HCT116 (cell line): ENCODE measurements at places on chromosomes 11 and 22.

DNA sequence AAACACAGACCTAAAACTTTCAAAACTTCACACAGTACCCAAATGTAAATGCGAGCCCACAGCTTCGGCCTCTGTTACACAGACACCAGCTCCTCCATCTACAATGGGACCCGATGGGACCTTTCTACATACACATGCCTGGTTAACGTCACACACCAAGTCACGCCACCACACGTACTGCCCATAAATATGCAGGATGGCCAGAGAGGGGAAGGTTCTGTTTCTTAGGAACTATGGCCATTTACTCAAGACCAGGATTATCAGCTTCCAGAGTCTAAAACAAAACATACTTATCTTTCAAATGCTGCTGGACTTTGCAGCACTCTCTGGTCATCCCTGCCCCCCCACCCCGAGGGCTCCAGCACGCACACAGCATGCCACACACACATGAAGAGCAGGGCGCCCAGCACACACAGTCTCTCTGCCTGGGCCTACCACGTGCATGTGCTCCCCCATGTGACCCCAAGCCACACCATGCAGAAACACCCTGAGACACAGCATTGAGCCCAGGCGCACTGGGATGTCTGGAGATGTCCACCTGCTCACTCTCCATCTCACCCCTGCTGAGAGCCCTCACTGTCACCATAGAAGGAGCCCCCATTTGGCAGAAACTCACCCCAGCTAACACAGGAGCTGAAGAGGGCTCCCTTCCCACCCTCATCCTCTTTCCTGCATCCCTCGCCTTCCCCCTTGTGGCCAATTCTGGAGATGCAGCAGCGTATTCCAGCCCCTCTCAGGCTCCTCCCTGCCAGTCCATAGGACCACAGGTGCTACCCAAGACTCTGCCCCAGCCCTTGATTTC is 61.8 kb downstream of the SLC22A12 start:
- DNase-seq: peak; percentile 63

- DNase-seq: no peak
Observed at GRCh38 chr11:102883141-102883540, 8.4 kb upstream of the MMP12 start.

DNA sequence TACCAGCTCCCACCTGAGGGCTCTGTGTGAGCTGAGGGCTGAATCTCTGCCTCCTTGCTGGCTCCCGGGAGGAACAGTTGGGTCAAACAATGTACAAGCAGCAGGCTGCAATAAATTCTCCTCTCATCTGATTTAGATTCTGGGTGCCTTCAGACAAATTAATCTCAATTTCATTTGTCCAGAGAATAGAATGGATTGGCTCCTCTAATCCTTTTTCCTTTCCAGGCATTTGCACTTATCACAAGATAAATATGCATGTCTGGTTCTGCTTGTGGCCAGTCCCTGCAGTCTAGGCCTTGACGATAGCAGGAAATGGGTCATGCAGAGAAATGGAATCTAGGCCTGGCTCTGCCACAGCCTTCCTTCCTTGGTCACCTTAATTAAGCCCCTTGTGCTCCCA is 28.7 kb downstream of the UPB1 start:
- DNase-seq: no peak

GRCh38 chr22:46087336-46087690 is 63.0 kb upstream of the PPARA start:
- no peak for DNase-seq

- no peak for DNase-seq
Observed at GRCh38 chr11:102081313-102081712, 28.9 kb upstream of the YAP1 start.

DNA sequence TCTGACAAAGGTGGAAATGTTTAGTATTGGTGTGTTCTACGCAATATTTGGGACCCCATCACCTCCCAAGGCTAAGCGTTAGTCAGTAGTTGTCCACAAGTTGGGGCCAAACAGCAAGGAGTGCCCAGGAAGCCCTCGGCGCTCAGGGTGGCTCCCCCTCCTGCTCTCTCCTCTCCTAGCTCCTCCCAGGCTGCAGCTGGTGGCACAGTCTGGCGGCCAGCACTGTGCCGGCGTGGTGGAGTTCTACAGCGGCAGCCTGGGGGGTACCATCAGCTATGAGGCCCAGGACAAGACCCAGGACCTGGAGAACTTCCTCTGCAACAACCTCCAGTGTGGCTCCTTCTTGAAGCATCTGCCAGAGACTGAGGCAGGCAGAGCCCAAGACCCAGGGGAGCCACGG is 16.8 kb downstream of the CD5 start:
- no peak for DNase-seq

DNA sequence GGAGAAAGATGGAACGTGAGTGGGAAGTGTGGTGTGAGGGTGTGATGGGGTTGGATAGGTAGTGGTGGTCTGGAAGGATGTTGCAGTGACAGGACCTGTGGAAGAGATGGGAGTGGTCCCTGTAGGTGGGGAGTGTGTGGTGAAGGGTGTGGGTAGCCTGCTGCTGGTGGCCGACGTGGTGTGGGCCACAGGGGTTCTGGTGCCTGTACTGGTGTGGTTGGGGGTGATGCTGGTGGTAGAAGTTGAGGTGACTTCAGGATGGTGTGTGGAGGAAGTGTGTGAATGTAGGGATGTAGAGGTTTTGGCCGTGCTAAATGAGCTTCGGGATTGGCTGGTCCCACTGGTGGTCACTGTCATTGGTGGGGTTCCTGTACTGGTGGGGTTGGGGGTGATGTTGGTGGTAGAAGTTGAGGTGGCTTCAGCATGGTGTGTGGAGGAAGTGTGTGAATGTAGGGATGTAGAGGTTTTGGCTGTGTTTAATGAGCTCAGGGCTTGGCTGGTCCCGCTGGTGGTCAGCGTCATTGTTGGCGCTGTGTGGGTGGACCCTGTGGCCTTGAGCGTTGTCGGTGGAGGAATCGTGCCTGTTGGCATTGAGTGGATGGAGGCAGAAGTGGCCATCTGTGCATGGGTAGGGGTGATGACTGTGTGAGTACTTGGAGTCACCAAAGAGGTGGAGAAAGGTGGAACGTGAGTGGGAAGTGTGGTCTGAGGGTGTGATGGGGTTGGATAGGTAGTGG is 19.1 kb downstream of the MUC6 start:
- no peak for DNase-seq

- no peak for DNase-seq
Observed at GRCh38 chr11:23727794-23728193, 769.1 kb upstream of the LUZP2 start.

- DNase-seq: no peak
Observed at GRCh38 chr11:68051191-68052136, 12.6 kb downstream of the TCIRG1 start.

GRCh38 chr22:48362721-48363404 is 1464.8 kb downstream of the BRD1 start:
- DNase-seq: no peak

DNA sequence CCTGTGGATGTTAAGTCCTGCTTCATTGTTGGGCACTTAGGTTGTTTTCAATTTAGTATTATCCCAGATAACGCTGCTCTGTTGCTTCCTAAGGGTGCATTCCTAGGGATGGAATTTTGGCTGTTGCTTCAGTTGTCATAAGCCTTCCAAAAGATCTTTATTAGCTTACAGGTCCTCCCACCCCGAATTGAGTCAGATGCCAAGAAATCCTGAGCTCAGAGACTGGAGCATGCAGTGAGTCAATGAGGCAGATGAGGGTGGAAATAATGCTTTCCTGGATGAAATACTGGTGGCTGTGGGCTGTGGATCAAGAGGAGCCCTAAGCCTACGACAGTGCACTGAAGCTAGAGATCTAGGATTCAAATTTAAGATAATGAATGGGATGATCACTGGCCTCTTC is 10.7 kb upstream of the IL18BP start:
- DNase-seq: no peak

DNA sequence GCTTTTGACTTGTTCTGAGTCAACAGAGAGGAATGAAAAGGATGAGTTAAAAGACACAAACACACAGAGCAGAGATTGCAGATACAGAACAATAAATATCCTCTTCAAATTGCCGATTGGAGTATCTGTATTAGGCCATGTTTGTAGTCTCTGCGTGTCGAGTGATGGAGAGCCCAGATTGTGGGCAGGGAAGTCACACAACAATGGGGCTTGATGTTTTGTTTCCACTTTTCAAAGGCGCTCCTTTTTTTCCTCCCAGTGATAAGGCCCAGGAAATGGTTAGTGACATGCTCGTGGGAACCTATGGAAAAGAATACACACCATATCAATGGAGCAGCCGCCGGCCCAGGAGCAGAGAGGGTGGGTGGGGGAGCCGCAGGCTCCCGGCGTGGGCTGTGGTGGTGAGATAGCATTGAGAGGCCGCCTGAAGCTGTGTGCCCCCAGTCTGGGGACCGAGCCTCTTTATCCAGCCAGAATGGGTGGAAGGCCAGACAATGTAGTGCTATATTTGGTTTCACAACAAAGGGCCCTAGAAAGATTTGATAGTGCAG is 555.9 kb downstream of the INSC start:
- no peak for DNase-seq

GRCh38 chr11:69915151-69915500 is 95.9 kb upstream of the FGF3 start:
- DNase-seq: no peak

- no peak for DNase-seq
Observed at GRCh38 chr11:57645689-57646085, 4.0 kb downstream of the YPEL4 start.

GRCh38 chr11:78045851-78046485 is 17.7 kb upstream of the THRSP start:
- peak; percentile 27 for DNase-seq

- DNase-seq: no peak
Observed at GRCh38 chr11:75342966-75343870, 8.2 kb downstream of the ARRB1 start.

DNA sequence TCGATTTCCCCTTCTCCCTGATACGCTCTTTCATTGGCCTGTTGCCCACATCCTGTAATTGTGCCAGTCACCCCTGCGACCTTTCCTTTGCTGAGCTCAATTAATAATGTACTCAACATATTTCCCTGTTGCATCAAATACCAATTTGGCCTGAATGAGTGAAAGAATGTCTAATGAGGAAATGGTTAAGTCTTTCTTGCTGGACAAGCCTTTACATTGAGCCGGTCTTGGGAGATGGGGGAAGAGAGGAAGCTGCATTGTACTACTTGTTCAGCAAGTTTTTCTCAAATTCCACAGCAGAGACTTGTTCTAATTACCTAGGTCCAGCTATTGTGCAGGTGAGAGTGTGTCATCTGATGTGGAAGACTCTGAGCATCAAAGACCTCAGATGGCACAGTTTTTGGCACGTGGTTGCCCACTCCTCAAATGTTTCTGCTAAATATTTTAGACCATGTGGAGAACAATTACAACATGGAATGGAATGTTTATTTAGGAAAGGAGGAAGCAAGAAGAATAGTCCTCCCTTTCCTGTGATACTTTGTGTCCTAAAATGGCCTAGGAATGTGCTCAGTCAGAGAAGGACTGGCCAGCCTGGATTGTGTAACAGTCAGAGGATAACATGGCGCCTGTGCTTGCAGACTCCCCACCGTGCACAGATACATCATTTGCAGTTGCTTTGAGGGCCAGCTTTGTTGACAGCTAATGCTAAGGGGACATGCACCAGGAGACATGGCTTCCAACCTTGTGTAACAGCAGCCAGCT is 129.5 kb upstream of the E2F8 start:
- no peak for DNase-seq

- no peak for DNase-seq
Observed at GRCh38 chr11:127800989-127801688, 786.2 kb downstream of the ETS1 start.

- DNase-seq: no peak
Observed at GRCh38 chr11:85961930-85962363, 106.8 kb downstream of the CCDC83 start.

GRCh38 chr11:41459465-41460401 is at the start of gene LRRC4C:
Gene LRRC4C, minus strand, starts transcription at chr11:41459652.
- DNase-seq: no peak

DNA sequence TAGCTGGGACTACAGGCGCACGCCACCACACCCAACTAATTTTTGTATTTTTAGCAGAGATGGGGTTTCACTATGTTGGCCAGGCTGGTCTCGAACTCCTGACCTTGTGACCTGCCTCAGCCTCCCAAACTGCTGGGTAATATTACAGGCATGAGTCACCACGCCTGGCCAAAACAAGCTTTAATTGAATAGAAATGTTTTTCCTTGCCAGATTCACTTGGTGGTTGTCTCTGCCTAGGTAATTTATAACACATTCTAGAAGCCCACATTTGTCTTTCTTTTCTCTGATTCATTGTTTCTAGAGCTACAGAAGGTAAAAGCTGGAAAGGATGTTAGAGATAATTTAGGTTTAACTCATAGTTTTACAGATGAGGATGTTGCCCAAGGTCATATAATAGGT is 41.3 kb downstream of the CECR2 start:
- DNase-seq: no peak

GRCh38 chr22:42202048-42202447 is 68.4 kb downstream of the TCF20 start:
- no peak for DNase-seq

DNA sequence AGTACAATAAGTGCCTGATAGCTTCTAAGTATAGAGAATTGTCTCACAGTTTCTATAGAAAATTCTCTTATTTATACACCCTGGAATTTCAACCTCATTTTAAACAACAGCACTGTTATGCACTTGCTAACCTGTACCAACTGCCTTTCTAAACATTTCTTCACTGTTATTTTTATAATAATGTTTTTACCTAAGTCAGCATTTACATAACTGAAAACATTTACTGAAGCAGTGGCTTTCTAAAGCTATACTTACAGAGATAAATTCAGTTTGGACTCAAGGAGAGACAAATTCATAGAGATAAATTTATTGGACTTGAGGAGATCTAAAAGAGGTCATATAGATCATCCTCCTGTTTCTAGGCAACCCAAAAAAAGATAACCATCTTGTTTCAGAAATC is 686.6 kb upstream of the FAT3 start:
- DNase-seq: no peak

DNA sequence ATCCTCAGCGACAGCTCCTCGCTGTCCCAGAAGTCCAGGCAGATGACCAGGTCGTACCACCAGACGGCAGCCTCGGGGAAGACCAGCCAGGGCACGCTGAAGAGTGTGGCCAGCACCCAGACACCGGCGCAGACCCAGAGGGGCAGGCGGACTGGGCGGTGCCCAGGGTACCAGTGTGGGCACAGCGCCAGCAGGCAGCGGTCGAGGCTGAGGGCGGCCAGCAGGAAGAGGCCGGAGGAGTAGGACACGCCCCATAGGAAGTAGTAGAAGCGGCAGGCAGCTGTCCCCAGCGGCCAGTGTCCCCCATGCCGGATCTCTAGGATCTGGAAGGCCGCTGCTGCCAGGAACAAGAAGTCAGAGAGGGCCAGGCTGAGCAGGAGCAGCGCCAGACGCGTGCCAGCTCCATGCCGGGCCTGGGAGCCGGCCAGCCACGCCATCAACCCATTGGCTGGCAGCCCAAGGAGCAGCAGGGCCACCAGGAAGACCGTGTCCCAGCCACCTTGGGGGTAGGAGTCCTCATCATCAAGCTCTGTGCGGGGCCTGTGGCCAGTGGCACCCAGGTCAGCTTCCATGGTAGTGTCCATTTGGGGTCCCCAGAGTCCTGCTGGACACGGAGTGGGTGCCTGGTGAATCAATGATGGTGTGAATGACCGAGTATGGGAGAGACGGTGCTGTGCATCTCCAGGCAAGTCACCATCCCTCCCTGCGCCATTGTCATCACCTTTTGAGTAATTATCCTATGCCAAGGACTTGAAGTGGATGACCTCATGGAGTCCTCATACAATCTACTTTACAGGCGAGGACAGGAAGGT is at the start of gene GPR152:
Gene GPR152 (minus strand): TSS at position 589 of the 812 bp plus-strand sequence. CDS start 5 bp downstream, at position 584.
- no peak for DNase-seq
